Urothelium cell line (cell line): ENCODE measurements at places on chromosomes 2 and 18.
A peak's percentile ranks its signal among the peaks of the same experiment; 100 is the strongest.

- DNase-seq = no peak
These were observed 154.0 kb upstream of the SMIM21 start for GRCh38 chr18:75581336-75582131.

GRCh38 chr2:46954951-46955571 lies 39.5 kb upstream of the MCFD2 start:
- peak; percentile 90 for DNase-seq

- peak; percentile 12 for DNase-seq
These were observed 23.8 kb downstream of the ANKAR start for GRCh38 chr2:189698020-189698887.

GRCh38 chr18:22524783-22525182 lies 107.1 kb upstream of the CTAGE1 start:
- DNase-seq = no peak

GRCh38 chr2:100924122-100924519 lies 78.0 kb upstream of the RPL31 start:
- no peak for DNase-seq

DNA sequence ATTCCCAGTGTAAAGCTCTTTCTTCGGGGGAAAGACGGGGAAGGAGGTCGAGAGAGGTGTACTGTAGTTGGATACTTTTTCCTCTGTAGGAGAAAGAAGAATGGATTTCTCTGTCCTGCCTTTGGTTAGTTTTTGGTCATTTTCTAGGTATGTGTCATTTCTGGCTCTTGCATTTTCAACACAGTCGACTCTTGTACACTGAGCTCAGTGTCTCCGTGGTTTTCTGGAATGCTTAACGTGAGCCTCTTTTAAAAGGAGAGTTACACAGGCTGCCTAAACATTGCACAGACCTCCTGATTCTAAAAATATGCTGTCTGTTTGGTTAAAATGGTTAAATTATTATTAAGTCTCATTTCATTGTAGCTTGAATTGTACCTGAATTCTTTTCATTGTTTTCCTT lies 21.8 kb upstream of the GLS start:
- DNase-seq = peak; percentile 62

- peak; percentile 30 for DNase-seq
These were observed 62.8 kb upstream of the NEUROD1 start for GRCh38 chr2:181742922-181743722.

- peak; percentile 23 for DNase-seq
These were observed 511 bp downstream of the MOB4 start for GRCh38 chr2:197516393-197516761.

- DNase-seq = no peak
These were observed 92.5 kb downstream of the ZFP36L2 start for GRCh38 chr2:43133708-43134570.

DNA sequence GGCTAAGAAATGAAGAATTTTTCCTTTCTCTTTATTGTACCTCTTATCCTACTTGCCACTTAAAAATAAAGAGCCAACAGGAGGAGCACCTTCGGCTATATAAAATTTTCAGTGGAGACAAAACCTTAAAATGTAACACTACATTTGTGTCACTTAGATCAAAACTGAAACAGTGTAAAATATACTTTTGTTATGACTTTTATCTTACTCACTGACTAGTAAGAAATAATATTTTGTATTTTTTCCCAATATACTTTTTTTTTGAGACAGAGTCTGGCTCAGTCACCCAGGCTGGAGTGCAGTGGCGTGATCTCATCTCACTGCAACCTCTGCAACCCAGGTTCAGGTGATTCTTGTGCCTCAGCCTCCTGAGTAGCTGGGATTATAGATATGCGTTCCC lies 28.3 kb downstream of the KCNJ13 start:
- no peak for DNase-seq

DNA sequence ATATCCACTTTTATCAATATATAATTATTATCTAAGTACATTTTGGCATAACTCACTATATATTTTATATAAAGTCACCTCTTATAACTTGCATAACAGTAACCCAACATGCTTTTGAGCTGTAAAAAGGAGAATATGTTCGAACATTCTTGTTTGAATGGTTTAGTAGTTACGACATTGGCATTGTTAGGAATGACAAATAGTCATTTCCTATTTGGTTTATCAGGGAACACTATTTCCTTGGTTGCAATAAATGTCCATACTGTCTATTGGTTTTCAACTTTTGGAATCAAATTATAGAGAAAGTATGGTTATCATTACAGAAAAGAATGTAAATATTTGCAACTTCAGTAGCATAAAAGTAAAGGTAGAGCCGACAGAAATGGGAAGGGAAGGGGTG lies 124.1 kb downstream of the PARD3B start:
- no peak for DNase-seq

GRCh38 chr2:107747964-107748583 lies 78.6 kb upstream of the RGPD4 start:
- DNase-seq = no peak
